ENCODE measurements at places on chromosomes 12 and 14.

GRCh38 chr14:20679907-20680306 lies 4.5 kb upstream of the RNASE4 start:
- no peak for DNase-seq

GRCh38 chr12:82955043-82955442 lies 268.3 kb downstream of the TMTC2 start:
- no peak for DNase-seq

GRCh38 chr12:104215638-104216297 lies at the start of gene TXNRD1:
TXNRD1 (plus strand) TSS chr12:104215779; CDS start chr12:104215803, 24 bp downstream.
- DNase-seq, result peak; percentile 77

- DNase-seq, result peak; percentile 83
Observed at GRCh38 chr12:104288635-104289274, 14.8 kb upstream of the EID3 start.

- no peak for DNase-seq
Observed at GRCh38 chr14:36356862-36357261, 36.4 kb upstream of the MBIP start.

GRCh38 chr12:93939641-93940325 lies 208.6 kb upstream of the PLXNC1 start:
- no peak for DNase-seq

- no peak for DNase-seq
Observed at GRCh38 chr12:1313906-1314305, 280.5 kb downstream of the FBXL14 start.

DNA sequence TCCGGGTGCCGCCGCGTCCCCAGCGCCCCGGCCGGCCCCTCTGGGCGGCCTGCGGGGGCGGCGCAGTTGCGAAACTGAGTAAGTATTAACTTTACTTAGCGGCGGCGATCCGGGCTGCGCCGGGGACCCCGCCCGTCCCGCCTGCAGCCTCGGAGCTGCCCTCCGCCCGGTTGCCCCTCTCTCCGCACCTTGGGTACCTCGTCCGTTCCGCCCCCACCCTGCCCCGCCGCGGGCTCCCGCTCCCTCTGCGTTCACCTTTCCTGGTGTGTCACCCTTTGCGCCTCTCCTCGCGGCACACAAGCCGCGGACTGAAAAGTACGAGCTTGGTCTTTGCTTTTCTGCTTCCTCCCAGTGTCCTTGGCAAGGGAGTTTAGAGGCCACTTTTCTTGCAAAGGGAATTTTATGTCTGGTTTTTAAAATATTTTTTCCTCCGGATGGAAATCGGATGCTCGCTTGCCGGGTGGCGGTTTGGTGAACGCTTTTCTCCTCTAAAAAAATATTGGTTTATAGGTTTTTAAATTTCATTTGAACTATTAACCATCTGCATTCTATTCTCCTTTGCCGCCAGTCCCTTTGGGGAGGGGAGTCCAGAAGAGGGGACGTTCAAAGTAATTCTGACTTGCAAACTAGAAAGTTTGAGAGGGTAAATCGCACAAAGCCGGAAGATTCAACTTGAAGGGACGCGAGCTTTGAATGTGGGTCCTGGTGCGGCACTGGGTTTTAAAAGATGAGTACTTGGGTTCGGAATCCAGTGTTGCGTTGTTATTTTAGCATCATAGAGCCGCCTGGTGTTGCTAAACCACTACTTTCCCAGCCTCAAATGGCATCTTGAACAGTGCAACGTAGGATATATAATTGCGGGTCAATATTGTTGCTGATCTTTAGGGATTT lies 834 bp downstream of the RASSF8 start:
- no peak for DNase-seq

GRCh38 chr12:50107416-50108268 lies 3.8 kb downstream of the GPD1 start:
- DNase-seq, result no peak

DNA sequence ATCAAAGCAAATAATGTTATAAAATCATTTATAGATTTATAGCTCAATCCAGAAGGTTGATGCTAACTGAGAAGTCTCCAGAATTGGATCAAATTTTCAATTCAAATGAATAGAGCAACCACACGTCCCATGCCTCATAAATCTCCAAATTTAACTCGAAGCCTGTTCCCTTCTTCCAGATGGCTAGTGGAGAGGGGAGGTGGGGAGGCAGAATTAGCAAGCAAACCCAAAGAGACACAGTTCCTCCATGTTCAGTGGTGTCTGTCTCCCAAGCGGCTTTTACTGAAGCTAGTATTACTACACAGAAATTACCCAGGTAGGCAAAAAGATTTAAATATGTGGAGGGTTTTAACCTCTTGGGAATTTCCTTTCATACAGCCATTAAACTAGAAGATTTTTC lies 65.8 kb downstream of the DUSP6 start:
- DNase-seq, result no peak

DNA sequence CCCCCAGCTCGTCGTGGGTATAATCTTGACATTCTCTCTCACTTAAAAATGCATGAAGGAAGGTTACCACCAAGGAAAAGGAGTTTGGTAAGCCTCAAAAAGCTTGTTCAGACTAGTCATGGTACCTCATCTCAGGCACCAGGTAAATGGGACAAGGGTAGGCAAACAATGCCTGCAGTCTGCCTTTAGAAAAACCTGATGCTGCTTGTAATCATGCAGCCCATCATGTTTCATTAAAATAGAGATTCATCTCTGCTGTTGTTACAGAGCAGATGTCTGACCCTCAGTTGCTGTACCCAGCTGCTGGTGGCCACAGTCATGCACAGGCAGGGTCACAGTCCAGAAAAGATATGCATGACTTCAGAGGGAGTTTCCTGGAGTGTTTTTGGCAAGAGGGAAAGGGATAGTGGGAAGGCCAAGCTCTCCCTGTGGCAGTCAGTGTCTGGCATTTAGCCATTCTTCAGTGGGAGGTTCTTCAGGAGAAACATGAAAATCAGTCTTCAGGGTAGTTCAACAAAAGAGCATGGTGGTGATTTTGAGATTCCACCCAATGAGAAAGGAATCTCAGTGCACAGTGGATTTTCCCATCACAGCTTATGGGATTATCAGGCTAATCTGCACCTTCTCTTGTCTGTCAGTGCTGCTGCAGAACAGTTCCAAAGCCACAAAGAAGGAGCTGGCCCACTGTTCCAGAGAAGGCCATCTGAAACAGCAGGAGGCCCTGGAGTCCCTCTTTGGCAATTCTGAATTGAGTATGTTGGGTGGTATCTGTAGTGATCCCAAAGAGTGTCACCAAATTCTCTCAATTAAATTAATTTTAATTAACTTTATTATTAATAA lies 202.7 kb upstream of the FRMD6 start:
- DNase-seq, result no peak

DNA sequence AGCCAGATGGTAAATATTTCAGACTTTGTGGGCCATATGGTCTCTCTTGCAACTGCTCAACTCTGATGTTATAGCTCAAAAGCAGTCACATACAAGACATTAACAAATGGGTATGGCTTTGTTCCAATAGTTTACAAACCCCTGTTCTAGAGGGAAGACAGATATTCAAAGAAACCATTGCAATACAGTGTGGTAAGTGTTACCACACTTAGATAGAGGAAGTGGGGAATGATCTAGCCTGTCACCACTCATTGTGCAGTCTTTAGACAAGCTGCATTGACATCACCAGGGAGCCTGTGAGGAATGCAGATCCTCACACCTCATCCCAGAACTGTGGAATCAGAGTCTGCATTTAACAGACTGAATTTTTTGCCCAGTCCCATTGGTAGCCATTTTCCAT lies 80.0 kb upstream of the RGS6 start:
- no peak for DNase-seq

DNA sequence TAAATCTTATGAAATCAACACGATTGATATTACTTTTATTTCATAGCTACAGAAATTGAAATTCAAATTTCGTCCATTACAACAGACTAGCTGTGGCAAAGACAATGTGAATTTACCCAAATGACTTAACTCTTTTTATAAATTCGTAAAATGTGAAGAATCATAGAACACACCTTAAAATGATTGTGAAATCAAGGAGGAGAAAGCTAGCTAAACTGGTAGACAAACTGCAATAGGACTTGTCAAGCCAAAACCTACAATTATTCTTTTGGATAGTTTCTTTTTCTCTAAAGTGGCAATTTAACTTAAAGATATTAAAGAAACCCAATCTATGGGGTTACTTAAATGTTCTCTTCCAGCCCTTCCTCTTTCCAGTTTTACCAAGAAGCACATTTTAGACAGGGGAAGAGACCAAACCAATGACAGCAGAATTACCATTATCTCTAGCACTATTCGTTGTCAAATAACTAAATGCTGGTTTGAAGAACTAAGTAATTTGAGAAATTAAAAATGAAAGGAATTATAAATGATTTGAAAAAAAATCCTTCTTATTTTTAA lies 807 bp upstream of the SLC16A7 start:
- DNase-seq, result no peak

DNA sequence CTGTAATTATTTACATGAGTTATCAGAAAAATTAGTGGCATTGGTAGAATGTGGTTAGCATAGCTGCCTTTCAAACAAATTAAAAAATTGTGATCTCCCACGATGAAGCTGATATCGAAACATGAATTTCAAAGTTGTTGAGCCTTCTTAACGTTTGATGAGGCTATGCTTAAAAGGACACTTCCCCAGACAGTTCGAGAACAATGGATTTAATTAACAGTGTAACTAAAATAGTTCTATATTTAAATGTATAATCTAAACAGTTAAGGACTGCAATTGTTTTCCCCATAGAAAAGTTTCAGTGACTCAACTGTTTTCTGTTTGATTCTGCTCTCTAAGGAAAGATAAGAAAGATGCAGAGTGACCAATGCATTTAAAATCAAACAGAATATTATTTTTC lies 1.6 kb downstream of the CLEC2B start:
- no peak for DNase-seq

GRCh38 chr14:34935488-34935887 lies 47.3 kb upstream of the SRP54 start:
- no peak for DNase-seq

GRCh38 chr12:53500142-53500775 lies 824 bp upstream of the TARBP2 start:
- no peak for DNase-seq

DNA sequence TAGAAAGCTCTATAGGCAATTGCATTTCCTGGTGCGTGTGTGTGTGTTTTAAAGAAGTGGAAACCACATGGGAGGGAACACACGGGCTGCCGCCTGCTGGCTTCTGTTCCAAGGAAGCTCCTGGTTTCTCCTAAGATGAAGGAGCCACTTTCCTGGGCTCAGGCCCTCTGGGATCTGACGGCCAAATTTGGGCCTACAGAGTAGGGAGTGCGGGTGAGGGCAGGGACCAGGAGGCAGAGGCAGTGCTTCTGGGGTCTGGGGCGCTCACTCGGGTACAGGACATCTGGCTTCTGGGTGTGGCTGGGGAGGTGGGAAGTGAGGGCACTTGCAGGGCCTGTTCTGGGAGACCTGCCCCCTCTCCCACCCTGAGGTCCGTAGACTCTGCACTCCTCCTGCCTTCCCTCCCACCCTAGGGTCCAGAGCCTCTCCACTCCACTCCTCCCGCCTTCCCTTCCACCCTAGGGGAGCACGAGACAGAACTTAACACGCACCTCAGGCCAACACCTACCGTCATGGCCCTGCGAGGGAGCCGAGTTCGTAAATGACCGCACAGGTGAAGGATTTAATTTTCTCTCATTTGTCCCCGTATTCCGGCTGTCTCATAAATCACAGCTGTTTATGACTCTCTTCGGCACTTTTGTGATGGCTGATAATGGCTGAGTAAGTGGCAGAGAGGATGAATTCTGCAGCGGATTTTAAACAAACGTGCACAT lies 127.7 kb downstream of the KIF26A start:
- no peak for DNase-seq

GRCh38 chr14:49598485-49599300 lies at the start of gene LRR1:
LRR1 (plus strand) TSS chr14:49598940; CDS start chr14:49599021, 81 bp downstream.
- peak; percentile 81 for DNase-seq

GRCh38 chr12:102702447-102703114 lies 214.5 kb downstream of the PAH start:
- DNase-seq, result peak; percentile 2

GRCh38 chr14:73719361-73719760 lies 5.2 kb upstream of the PNMA1 start:
- no peak for DNase-seq

- DNase-seq, result no peak
Observed at GRCh38 chr12:27331291-27331926, 1.2 kb upstream of the BMAL2 start.

DNA sequence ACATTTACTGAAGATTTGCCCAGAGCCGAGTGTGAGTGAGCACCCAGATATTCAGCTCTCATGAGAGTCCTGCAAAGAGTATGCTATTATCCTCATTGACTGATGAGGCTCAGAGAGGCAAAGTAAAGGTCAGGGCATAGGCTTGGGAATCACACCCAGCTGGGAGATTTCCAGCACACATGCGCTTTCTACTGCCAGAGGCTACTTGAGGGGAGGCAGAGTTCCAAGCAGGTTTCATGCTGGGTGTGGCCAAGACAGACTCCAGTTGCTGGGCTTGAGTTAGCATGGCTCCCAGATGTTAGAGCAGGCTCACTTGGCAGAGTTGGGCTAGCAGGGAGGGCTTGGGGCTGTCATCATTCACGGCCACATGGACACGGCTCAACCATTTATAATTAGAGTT lies 14.4 kb upstream of the FAM181A start:
- DNase-seq, result no peak

DNA sequence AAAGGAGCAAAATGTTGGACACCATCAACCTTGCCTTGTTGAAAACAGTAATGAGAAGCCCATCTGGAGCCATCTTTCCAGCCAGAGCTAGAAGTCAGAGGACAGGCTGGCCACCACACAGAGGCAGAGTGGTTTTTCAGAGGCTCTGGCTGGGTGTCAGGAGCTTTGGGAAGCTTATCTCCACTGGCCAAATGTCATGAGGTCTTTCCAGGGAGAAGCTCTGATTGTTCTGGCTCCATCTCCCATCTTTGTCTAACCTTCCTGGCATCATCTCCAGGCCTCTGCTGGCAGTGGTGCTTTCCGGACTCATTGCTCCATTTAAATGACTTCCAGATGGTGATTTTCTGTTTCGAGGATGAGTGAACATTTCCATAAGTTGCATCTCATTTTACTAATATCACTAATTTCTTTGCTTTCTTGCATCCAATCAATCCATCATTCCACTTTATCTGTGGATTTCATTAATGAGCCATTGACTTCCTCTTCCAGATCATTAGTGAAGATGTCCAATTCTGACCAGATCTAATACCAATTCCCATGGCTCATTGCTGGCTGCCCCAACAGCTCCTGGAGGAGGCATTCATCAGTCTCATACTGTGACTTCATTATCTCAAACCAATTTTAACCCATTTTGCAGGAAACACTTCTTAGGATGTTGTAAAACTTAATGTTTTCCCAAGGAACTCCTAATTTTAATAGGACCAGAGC lies 35.3 kb upstream of the TMTC1 start:
- no peak for DNase-seq

DNA sequence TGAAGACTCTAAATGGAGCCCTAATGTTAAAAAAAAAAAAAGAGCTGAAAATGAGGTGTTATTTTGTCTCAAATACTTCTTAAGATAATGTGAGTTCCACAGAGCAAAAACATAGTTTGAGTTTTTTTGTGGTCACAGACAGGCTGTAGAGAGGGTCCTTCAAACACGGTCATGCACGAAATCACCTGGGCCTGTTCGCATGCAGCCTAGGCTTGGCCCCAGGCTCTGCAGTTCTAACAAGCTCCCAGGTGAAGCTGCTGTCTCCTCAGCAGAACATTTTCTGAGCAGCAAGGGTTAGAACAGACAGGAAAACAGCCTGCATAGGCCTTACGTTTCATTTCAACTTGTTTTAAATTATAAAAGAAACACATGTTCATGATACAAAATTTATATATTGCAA lies 65.4 kb upstream of the TBPL2 start:
- DNase-seq, result no peak
